ENCODE measurements at places on chromosomes 16 and 17. TPM values are rescaled to one million over a fixed set of nuclear protein-coding genes. Genes with fewer than 3 reads are reported as not detected.

DNA sequence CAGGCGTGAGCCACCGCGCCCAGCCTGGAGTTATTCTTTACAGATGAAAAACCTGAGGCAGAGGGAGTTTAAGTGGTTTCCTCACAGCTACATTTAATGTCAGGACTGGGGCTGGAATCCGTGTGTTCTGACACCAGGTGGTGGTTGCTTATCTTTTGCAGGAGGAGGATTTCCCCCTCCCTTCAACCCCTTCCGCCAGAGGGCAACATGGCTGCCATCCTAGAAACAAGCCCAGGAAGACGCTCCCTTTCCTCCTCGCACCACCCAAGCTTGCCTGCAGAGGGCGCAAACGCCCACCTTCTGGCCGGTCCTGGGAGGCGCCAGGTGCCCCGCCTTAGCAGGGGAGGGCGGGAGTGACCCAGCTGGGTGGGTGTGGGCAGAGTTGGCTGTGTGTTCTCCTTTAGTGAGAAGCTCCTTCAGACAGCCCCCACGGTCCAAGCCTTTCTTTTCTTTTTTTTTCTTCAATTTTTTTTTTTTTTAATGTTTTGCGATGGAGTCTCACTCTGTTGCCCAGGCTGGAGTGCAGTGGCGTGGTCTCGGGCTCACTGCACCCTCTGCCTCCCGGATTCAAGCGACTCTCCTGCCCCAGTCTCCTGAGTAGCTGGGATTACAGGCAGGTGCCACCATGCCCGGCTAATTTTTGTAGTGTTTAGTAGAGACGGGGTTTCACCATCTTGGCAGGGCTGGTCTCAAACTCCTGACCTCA, 9.9 kb upstream of the RAP1GAP2 start:
- peak; percentile 90 for DNase-seq

DNA sequence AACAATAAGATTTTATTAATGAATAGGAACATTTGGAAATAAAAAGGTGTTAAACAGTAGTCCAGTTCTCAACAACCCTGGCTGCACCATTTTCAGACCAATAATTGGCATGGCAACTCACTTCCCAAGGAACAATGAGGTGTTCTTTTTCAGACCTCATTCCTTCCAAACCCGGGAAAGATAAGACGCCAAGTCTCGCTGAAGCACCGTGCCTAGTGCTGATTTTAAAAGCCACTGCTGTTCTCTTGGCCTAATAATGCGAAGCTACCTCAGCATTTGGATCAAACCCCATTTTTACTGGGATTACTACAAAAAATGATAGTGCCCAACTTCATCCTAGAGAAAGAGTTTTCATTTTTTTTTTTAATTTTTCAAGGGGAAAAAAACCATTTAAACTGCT, 75.2 kb upstream of the NOL11 start:
- no peak for DNase-seq

- DNase-seq, result no peak
Measured at GRCh38 chr17:73691321-73691766, 47.1 kb upstream of the SDK2 start.

- DNase-seq, result no peak
Measured at GRCh38 chr16:85326794-85327181, 214.5 kb upstream of the CIBAR2 start.

- DNase-seq, result no peak
Measured at GRCh38 chr16:69126221-69126620, 6.2 kb downstream of the CHTF8 start.

- no peak for DNase-seq
Measured at GRCh38 chr16:54466233-54466632, 179.6 kb upstream of the IRX3 start.

DNA sequence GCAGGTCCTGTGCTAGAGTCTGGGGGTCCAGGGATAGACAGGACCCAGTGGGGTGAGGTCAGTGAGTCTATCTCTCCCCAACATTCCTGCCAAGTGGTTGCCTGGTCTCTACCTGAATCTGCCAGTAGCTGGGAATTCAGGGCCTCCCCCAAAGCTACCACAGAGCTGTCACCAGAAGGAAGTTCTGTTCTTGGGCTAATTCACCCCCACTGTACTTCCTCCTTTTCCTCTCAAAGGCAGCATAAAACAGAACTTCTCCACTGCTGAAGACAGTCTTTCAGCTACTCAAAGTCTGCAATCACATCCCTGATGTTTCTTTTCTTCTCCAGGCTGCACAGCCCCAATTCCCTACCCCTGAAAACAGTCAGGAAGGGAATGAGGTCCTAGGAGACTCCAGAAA, 8.7 kb downstream of the CAMTA2 start:
- DNase-seq, result no peak

DNA sequence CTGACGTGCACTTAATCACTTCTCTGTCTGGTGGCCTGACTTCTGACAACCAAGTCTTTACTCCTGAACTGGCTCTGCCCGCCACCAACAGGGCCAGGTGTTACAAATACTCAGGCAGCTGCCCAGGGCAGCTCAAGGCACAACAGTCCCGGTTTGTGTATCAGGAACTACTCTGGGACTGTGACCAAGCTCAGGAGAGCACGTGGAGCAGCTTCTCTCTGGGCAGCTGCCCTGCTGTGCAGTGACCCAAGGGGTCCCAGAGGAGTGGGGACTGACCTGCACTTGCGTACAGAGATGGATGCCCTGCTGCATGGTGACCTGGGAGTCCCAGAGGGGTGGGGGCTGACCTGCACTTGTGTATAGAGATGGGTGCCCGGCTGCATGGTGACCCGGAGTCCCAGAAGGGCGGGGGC, 21.9 kb downstream of the LITAFD start:
- DNase-seq, result no peak

The COG4 gene
- total RNA-seq, result 62.0 TPM

The LPO gene
- not detected for total RNA-seq

The NPIPA3 gene
- 1.4 TPM for total RNA-seq

The LHX1 gene
- not detected for total RNA-seq

The CCL8 gene
- 1.6 TPM for total RNA-seq

The SLC2A4 gene
- 1.1 TPM for total RNA-seq

The ZFPM1 gene
- 5.6 TPM for total RNA-seq
